ENCODE measurements at places on chromosomes 4 and X.

- no peak for DNase-seq
These were observed 26.1 kb upstream of the SORBS2 start for GRCh38 chr4:185838104-185838452.

GRCh38 chr4:78174891-78175290 lies 117.8 kb downstream of the FRAS1 start:
- DNase-seq = no peak

GRCh38 chr4:155692361-155692760 lies 25.7 kb downstream of the GUCY1A1 start:
- no peak for DNase-seq

GRCh38 chr4:3473181-3473950 lies 10.3 kb downstream of the DOK7 start:
- DNase-seq = no peak

DNA sequence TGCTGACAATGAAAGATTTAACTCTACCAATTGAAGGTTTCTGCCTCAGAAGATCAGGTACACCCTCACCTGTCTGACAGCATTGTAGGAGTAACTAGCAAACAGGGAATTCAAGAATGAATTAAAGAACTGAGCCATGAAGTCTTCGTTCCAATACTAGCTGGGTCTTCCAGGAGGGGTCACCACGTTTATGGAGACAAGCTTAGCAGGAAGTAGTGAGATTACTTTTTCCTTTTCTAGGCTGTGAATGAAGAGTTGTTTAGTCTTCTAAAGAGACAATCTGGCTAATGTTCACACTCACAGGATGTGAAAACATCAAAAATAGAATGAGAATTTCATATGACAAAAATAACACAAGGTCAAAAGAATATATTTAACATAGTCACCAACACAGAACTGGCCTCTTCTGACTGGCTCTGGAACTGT lies 54.9 kb downstream of the REELD1 start:
- DNase-seq = no peak

Data from stimulated activated CD8-positive, alpha-beta memory T cell treated with anti-CD3 and anti-CD28 coated beads, Interleukin-15, amount 100 ng/mL, for 24 hours (primary cell).